ENCODE measurements at places on chromosomes 5 and 9. TPM values are rescaled to one million over a fixed set of nuclear protein-coding genes. Genes with fewer than 3 reads are reported as not detected.

- peak; percentile 53 for DNase-seq
Observed at GRCh38 chr9:101626295-101626694, 31.5 kb upstream of the PPP3R2 start.

DNA sequence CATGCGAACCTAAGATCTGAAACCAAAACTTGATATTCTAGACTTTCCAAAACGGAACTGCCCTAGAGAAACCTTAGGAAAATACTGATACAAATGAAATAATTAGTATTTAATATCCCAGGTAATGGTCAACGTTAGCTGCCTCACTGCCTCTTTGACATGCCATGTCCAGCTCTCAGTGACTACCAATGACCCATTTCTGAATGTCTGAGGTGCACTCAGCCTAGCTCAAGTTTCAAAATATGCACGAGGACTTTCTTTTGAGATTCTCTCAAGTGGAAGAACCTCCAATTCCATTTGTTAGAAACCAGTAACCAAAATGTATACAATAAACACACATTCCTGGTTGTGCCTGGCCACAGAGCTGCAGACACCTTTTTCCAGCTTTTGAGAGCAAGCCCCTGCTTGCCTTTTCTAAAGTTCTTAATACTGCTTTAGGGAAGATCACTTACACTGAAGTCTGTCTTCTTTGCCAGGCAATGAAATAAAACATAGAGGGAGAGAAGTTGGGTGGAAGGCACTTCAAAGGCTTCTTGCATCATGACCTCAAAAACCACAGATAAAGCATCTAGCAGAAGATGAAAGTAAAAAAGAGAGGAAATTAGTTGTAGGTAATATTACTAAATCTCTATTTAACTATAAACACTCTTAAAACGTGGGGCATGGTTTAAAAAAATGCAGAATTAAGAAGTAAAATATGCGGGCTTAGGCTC lies 87.9 kb downstream of the MRPS27 start:
- DNase-seq: no peak

GRCh38 chr5:50969151-50970031 lies 303.0 kb downstream of the PARP8 start:
- DNase-seq: no peak

DNA sequence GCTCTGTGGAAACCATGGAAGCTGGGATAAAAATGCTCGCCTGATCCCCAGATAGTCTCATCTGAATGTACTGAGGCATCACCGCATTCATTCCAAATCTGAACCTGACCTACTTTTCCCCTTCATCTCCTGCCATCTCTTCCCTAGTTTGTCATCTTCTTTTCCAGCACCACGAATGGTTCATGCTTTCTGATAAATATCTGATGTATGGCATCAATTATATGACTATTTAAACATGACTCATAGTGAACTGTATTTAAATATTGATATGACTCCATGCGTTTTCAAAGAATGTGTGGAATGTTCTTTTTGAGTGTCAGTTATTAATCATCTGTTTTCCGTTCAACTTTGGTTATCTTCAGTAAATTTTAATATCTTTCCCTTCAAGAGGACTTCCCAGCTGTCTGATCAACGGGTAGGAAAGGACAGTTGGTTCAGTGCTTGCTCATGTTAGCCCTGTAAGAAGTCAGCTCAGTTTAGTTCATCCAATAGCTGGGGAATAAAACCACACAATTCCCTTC lies 21.1 kb downstream of the BASP1 start:
- no peak for DNase-seq

DNA sequence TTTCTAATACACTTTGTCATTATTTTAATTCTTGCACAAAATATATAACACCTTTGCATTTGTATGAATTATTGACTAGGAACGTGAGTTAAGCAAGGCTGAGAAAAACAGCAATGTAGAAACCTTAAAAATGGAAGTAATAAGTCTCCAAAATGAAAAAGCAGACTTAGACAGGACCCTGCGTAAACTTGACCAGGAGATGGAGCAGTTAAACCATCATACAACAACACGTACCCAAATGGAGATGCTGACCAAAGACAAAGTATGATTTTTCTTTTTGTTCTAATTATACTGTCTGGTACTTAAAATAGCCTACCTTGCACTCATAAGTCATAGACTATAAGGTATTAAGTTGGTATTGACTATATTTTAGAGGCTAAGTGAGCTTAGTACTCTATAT lies 34.4 kb downstream of the RAD50 start:
- DNase-seq: peak; percentile 12

IFNA13 gene
- total RNA-seq: not detected

FLT4 gene
- total RNA-seq: 0.27 TPM

- DNase-seq: no peak
Observed at GRCh38 chr9:123583646-123584045, 227.6 kb downstream of the CRB2 start.

DNA sequence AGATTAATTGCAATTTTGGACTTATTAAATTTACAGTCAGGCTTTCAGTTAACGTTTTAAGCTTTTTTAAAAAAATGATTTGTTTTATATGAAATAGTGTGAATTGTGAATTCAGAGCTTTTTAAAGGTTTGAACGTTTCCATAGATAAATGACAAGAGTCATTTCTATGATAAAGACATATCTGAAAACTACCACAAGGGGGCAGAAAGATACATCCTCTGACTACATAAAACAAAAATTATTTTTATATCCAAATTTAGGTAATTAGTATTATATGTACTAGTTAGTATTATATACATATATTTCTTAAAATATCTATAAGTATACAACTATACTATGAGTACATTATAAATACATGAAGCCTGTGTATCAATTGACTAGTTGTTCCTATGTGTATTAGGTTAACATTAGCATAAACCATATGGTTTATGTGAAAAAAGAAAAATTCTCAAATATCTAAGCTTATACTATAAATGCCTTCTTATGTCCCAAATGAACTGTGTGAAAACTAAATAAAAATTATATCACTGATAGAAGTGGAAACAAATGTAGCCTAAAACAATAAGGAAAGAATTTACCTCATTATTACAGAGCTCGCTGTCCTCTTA lies 155.2 kb downstream of the MEF2C start:
- DNase-seq: no peak

- peak; percentile 13 for DNase-seq
Observed at GRCh38 chr5:8756498-8757084, 789.3 kb downstream of the SEMA5A start.

DNA sequence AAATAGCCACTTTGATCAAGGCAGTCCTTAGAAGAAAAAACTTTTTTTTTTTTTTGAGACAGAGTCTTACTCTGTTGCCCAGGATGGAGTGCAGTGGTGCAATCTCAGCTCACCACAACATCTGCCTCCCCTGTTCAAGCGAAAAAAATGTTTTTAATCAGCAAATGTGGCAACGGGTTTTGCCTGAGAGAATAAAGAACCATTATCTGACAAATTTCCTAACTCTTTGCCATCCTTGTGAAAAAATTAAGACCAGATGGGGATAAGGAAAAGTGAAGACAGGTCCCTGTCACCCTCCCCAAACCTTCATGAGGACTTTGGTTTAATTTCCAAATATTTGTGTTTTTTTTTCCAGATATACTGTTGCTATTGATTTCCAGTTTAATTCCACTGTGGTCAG lies 107.3 kb upstream of the SPOCK1 start:
- DNase-seq: no peak
